Stomach (tissue), 19 donors: ENCODE measurements at places on chromosomes 12 and 14. TPM values are rescaled to one million over a fixed set of nuclear protein-coding genes. Genes with fewer than 3 reads are reported as not detected.
A peak's percentile ranks its signal among the peaks of the same experiment; 100 is the strongest.

FGF6 gene
- polyA plus RNA-seq = not detected

OASL gene
- 2.1 TPM for polyA plus RNA-seq

BMP4 gene
- 32.5 TPM for polyA plus RNA-seq

LRRC10 gene
- not detected for polyA plus RNA-seq

PPP1R36 gene
- polyA plus RNA-seq = 13.1 TPM

LTA4H gene
- polyA plus RNA-seq = 51.6 TPM

GRCh38 chr12:129053232-129053631 is 200.0 kb downstream of the GLT1D1 start:
- H3K27me3 ChIP-seq = no peaks in the 10 kb centered on the region
- no peaks in the 10 kb centered on the region for H3K4me1 ChIP-seq
- DNase-seq = no peak
- no peak overlapping the region for H3K4me3 ChIP-seq
- no peak overlapping the region for H3K27ac ChIP-seq

DNA sequence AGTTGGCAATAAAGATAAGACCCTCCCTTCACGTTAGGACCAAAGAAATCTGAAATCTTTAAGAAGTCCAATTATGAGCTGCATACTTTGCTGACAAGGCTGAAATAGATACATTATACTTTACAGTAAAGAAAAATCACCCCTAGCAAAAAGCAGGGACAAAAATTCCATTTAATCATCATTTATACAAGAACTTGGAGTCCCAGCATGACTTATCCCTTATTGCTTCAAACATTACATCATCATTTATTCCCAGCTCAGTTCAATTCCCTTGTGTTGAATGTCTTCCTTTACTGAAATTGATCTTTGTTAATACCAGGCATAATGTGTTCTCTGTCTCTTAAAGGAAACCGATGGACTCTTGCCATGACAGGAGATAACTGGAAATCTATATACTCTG is 449.6 kb upstream of the CCDC196 start:
- H3K27ac ChIP-seq = no peak overlapping the region
- no peaks in the 10 kb centered on the region for H3K4me1 ChIP-seq
- H3K36me3 ChIP-seq = no peaks in the 10 kb centered on the region
- H3K27me3 ChIP-seq = no peaks in the 10 kb centered on the region
- no peak for DNase-seq
- H3K4me3 ChIP-seq = no peak overlapping the region

DNA sequence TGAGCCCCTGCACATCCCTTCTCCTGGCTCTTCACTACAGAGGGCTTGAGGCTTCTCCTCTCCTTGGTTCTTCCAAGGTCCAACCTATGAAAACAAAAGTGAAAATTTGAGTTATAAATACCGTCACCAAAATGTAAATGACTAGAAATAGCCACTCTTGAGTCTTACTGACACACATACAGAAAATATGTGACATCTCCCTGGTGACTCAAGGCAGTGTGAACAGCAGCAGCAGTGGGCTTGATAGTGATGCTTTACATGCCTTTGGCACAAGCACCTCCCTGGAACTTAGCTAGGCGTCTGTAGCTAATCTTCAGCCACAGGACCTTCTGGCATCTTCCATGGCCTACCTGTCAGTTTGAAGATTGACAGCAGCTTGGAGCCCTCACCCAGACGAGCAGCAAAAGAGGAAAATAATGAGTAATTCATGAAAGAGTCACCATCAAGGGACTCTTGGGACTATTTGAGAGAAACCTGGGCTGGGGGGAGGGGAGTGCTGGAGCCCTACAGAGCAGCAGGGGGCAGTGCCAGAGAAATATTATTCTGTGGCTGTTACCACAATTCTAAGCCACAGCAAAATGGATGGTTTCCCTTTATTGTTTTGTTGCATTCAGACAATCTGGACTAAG is 158.0 kb downstream of the KCNK10 start:
- no peak overlapping the region for H3K27ac ChIP-seq
- H3K36me3 ChIP-seq = no peaks in the 10 kb centered on the region
- DNase-seq = no peak
- no peaks in the 10 kb centered on the region for H3K4me1 ChIP-seq

- no peaks in the 10 kb centered on the region for H3K27me3 ChIP-seq
- no peak overlapping the region for H3K4me3 ChIP-seq
- H3K27ac ChIP-seq = no peak overlapping the region
- DNase-seq = peak; percentile 70
Observed at GRCh38 chr12:2354151-2354991, 301.6 kb downstream of the CACNA1C start.

GRCh38 chr14:37587131-37587803 is 7.8 kb downstream of the FOXA1 start:
- H3K27ac ChIP-seq = peak overlapping the region; percentile 92
- peaks cover 37% of the 10 kb centered on the region for H3K27me3 ChIP-seq
- no peaks in the 10 kb centered on the region for H3K36me3 ChIP-seq
- DNase-seq = no peak
- H3K4me3 ChIP-seq = no peak overlapping the region
- H3K4me1 ChIP-seq = peaks cover 42% of the 10 kb centered on the region

- H3K27ac ChIP-seq = no peak overlapping the region
- H3K4me3 ChIP-seq = no peak overlapping the region
- no peaks in the 10 kb centered on the region for H3K27me3 ChIP-seq
- DNase-seq = no peak
Observed at GRCh38 chr12:19988001-19988400, 380.3 kb upstream of the PDE3A start.

- no peak overlapping the region for H3K27ac ChIP-seq
- H3K27me3 ChIP-seq = no peaks in the 10 kb centered on the region
Observed at GRCh38 chr12:41008472-41008871, 179.6 kb upstream of the PDZRN4 start.
